Stimulated activated CD4-positive, alpha-beta T cell treated with anti-CD3 and anti-CD28 coated beads, Interleukin-1b, Interleukin-23, amount 100 ng/mL, for 1 hour (primary cell): ENCODE measurements at places on chromosomes 6 and 20.

- DNase-seq, result no peak
These were observed 114.5 kb upstream of the SLC22A16 start for GRCh38 chr6:110590821-110591351.

- no peak for DNase-seq
These were observed 48.5 kb upstream of the CCDC167 start for GRCh38 chr6:37548067-37548674.

- DNase-seq, result no peak
These were observed 1.6 kb downstream of the TRIM27 start for GRCh38 chr6:28922004-28922820.

- DNase-seq, result no peak
These were observed 6.3 kb downstream of the SDCBP2 start for GRCh38 chr20:1322511-1323245.

- no peak for DNase-seq
These were observed 111.4 kb downstream of the QKI start for GRCh38 chr6:163525926-163526325.

DNA sequence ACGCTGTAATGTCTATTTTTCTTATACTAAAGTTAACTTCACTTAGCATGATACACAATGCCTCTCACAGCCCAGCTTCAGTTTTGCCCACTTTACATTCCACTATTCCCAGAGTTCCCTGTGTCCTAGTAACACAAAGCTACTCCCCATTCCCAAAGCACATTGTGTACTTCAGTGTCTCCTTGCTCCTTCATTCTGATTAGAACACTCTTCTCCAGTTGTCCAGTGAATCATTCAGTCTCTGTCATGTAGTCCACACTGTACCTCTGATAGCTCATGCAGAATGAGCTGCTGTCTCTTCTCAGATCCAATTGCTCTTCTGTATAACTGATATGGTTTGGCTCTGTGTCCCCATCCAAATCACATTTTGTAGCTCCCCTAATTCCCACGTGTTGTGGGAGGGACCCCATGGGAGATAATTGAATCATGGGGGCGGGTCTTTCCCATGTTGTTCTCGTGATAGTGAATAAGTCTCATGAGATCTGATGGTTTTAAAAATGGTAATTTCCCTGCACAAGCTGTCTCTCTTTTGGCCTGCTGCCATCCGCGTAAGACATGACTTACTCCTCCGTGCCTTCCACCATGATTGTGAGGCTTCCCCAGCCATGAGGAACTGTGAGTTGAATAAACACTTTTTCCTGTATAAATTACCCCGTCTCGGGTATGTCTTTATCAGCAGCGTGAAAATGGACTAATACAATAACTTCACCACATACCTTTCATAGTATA lies 2.1 kb upstream of the TMX4 start:
- DNase-seq, result no peak

DNA sequence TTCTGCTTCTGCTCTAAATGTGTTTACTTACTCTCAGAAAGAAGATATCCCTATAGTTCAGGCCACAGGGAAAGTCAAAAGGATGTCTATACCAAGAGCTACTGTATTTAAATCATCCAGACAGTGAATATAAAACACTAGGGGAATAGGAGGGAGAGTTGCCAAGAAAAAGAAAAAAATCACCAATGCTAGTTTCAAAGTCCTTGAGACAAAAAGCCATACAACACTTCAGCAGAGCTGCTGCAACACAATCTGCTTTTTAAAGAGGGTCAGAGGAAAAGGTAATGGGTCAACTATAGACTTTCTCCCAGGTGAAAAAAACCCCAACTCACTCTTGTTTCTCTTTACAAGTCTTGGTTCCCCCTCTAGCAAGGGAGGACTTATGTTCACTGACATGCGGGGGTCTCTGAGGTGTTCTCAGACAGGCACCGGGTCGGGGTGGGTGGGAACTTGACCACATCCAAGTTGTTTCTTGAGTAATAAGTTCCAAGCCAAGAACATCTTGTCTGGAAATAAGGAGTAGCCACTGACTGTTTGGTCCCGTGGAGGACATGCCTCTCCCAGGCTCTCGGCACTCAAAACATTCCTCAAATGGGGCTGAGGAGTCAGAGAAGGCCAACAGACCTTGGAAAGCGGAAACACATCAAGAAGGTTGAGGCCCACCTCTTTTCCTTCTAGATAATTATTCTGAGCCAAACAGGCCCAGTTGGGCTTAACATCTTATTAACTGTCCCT lies 47.7 kb downstream of the GJA10 start:
- no peak for DNase-seq

- no peak for DNase-seq
These were observed 184.4 kb downstream of the EYA2 start for GRCh38 chr20:47079047-47079446.

DNA sequence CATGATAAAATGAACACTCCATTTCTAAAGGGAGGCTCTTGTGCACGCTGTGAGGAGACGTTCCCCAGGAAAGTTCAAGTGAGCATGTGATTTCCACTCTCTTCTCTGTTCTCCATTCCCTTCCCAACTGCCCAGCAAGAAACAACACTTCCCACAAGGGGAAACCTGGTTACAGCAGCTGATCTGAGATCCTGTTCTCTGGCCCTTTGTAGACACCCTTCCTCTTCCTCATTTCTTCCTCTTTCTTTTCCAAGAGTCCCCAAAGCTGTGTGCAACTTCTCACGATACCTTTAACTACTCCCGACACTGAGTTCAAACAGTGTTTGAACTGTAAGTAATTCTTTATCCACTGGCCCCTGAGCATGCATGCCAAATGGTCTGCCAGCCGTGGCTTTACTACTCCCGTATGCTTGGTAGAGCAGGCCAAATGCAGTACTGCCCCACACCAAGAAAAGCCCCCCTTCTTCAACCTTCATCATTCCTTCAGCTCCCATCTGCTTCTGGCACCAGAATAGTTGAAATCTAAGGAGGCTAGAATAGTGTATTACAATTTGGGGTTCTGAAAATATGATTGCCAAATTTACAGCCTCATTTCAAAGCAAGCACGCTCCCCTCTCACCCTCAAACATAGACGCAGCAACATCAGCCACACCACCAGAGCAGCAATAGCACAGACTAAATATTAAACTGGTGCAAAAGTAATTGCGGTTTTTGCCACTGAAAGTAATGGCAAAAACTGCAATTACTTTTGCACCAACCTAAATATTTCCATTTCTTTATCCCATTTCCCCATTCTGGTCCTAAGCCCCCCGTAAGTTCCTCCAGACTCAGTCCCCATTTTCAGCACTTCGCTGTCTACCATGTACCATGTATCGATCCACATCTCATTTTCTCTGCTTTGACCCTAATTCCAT lies 4.3 kb downstream of the HLA-DMB start:
- no peak for DNase-seq

GRCh38 chr6:130326496-130326895 lies 39.3 kb upstream of the TMEM200A start:
- DNase-seq, result no peak

- DNase-seq, result no peak
These were observed 88.1 kb downstream of the PPP1R14C start for GRCh38 chr6:150230832-150231524.

GRCh38 chr6:100517106-100517505 lies 52.4 kb upstream of the SIM1 start:
- no peak for DNase-seq

- no peak for DNase-seq
These were observed 205.1 kb upstream of the GMDS start for GRCh38 chr6:2450546-2450945.

DNA sequence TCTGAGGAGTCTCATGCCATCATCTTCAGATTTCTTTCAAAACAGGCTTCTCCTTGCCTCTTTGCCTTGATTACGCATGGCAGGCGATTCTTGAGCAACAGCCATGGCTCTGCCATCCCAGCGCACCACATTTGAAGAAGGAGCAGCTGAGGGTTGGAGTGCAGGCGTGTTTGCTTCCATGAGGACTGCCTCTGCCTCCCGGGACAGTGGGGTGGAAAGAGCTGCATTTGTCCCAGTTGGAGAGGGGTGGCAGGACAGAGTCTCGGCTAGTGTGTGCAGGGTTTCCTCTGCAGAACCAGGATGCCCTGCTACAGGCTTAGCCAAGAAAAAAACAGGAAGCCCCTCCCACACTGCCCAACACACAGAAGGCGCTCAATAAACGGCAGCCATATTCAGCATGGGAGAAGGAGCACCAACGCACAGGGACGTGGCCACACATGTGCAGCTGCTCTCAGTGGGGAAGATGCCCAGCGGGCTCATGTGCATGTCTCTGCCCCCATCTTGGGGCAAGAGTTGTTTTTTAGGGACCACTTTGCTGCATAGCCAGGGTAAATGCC lies 36.6 kb downstream of the IRF4 start:
- no peak for DNase-seq

DNA sequence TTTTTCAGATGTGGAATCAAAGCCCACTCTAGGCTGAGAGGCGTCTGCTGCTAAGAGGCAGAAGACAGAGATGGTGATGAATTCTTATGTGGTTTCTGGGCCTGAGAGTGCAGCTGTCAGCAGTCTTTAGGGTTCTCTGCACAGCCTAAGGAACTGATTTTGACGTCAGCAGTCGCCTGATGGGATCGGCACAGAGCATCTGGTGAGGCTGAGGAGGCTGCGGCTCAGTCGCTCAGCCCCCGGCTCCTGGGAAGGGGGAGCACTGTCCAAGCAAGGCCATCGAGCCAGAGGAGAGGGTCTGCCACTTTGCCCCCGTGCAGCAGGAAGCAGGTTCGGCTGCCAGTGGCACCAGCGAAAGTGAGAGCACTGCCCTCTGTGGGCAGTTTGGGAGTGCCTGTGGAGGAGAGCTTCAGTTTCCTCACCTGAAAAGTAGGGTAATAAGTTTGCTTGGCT lies 92.5 kb downstream of the TCP11 start:
- no peak for DNase-seq

DNA sequence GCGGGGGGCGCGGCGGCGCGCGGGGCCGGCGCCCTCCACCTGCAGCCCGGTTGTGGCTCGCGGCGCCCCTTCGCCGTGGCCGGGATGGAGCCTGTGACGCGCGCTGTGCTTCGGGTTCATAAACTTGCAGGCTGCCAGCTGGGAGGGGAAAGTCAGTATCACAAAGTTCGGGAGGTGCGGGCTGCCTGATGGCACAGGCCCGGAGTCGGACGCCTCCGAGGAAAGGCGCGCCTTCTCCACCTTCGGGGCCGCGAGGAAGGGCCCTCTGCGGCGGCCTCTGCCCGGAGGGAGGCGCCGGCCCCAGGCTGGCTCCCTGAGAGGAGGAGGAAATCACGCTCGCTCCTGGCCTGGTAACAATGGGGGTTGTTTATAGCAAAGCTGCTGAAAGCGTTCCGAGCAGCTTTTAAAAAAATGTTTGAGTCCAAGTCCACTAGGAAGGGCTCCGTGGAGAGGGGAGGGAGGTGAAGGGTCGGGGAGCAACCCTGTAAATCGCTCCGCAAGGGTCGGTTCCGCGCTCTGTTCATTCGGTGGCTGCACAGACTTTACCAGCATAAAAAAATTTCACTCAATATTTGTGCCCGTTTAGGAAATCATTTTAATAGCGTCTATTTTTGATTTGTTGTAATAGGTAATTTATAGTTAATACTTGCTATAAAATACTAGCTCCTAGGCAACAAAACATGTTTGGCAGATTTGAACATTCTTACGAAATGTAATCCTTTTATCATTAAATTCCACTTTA lies 1.0 kb downstream of the AFDN start:
- DNase-seq, result no peak

- DNase-seq, result no peak
These were observed 453.5 kb upstream of the JARID2 start for GRCh38 chr6:14792118-14792955.

DNA sequence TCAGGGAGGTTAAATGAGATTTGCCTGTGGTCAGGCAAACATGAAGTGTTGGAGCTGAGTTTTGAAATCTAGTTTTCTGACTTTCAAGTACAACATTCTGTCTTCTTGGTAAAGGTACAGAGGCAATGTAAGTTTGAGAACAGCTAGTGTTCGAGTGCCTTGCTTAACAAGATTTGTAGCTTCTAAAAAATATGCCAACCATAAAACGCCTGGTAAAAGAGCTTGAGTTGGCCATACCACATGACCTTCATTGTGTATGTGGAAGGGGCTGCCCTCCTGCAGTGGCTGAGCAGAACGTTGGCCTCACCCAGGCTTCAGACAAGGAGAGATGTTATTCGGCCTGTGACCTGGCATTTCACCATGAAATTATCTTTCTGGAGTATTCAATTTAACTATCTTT lies 86.5 kb downstream of the MAP7 start:
- no peak for DNase-seq

- DNase-seq, result no peak
These were observed 290.3 kb downstream of the ZNF217 start for GRCh38 chr20:53303413-53303760.

- no peak for DNase-seq
These were observed 569.8 kb downstream of the QKI start for GRCh38 chr6:163984124-163984936.

DNA sequence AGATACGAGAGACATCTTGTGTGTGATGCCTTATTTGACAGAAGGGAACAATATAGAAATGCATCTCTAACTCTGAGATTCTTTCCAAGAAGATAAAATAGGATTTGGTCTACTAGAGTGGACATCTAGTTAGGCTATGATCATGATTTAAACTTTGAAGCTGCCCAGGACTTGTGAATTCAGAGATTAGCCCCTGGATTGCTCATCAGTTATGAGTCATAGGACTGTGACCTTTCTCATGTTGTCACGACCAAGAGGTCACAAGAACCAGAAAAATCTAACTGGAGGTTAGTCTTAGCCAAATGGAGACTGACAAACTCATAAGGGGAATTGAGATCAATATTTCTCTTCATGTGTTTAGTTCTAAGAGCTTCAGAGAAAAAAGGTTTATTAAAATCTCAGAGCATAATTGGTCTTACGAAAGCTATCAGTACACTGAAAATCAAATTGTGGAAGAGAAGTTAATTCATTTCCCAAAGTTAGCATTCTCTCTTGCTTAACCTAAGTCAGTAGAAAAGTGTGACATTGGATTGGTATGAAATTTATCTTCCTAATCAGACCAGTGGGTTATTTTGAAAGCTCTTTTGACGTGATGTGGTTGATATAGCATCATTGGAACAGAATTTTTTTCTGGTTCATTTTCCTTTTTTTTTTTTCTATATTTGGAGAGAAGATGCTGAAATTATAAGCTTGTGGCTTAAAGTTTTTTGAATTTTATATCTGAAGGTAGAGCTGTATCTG lies 245.7 kb downstream of the RNF144B start:
- DNase-seq, result no peak

DNA sequence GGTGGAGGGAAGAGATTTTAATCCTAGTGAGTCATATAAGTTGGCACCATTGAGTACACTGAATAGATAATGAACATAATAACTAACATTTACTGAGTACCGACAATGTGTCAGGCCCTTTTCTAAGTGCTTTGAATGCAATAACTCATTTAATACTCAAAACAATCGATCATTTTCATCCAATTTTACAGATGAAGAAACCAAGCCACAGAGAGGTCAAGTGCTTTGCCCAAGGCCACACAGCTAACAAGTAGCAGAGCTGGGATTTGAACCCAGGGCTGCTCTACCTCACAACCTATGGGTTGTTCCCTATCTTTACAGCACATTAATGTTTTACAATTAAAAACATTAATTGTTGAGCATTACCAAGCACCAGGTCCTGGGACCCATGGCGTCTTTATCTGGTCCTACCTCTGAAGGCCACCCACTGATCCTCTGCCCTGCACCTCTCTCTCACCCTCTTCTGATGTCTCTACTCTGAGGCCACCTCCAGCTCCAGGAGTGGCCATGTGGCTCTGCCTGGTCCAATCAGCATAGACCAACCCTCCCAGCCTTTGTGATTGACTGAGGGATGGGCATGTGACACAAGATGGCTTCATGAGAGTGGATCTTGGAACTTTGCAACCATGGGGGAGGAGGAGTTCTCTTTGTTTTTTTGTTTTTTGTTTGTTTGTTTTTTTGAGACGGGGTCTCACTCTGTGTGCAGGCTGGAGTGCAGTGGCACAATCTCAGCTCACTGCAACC lies 83.9 kb downstream of the KCNB1 start:
- DNase-seq, result no peak
